Left lung (tissue), 14 donors: ENCODE measurements at places on chromosomes 4 and X.

DNA sequence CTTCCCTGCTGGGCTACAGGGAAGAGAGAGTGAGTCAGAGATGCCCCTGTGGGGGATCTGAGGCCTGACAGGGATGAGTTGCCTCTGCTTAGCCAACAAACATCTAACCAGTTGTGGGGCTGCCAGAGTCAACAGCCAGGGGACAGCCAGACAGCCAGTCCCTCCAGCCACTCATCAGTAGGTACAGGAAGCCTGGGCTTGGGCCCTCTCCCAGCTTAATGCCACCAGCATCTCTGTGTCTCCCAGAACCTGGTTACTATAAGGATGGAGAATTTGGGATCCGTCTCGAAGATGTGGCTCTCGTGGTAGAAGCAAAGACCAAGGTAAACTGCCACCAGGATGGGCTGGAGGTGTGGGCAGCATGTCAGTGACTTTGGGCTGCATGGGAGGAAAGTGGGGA, 17.3 kb upstream of the SASH3 start:
- no peaks in the 10 kb centered on the region for H3K27me3 ChIP-seq
- H3K4me3 ChIP-seq = no peak overlapping the region
- H3K4me1 ChIP-seq = peaks cover 28% of the 10 kb centered on the region
- H3K27ac ChIP-seq = no peak overlapping the region
- H3K36me3 ChIP-seq = no peaks in the 10 kb centered on the region

DNA sequence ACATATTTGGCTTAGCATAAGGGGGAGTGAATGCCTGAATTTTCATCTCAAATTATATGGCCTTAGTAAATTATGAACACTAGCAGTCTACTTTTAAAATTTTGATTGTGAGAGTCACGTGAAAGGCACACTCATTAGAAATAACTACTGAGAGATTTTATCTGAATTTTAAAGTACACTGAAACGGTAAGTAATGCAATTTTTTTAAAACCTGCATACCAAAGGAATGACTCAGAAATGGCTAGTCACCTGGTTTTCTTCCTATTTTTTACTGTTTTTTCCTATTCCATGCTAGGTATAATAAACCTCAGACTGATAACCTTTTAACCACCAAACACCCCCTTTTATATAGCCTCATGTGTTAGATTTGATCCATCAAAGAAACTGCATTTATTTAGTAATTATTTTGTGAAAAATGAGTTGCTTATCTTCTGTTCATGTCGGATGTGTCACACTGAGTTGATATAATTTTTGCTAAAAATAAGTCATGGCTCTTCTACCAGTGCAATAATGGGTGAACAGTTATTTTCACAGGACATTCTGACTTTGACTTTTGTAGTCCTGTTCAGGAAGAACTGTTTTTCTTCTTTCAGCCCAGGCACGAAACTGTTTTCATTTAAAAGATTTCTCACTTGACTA, 40.4 kb downstream of the CPEB2 start:
- DNase-seq = no peak
- H3K4me1 ChIP-seq = no peaks in the 10 kb centered on the region
- no peak overlapping the region for H3K4me3 ChIP-seq
- H3K27me3 ChIP-seq = no peaks in the 10 kb centered on the region
- peaks cover 15% of the 10 kb centered on the region for H3K36me3 ChIP-seq

DNA sequence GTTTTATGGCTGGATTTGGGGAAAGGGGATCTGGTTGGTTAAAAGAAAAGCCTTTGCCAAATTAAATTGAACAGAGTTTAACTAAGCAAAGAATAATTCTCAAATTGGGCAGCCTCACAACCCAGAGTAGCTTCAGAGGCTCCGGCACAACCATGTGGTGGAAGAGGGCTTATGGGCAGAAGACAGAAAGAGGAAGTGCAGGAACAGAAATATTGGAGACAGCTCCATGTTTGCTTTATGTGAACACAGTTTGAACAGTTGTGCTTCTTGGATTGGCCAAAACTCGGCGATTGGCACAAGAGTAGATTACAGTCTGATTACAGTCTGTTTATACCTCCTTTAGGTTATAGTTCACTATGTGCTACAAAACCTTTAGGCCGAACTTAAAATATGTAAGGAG, 562.7 kb downstream of the TRIML1 start:
- no peaks in the 10 kb centered on the region for H3K36me3 ChIP-seq
- H3K27me3 ChIP-seq = no peaks in the 10 kb centered on the region
- no peak overlapping the region for H3K4me3 ChIP-seq
- H3K27ac ChIP-seq = no peak overlapping the region

DNA sequence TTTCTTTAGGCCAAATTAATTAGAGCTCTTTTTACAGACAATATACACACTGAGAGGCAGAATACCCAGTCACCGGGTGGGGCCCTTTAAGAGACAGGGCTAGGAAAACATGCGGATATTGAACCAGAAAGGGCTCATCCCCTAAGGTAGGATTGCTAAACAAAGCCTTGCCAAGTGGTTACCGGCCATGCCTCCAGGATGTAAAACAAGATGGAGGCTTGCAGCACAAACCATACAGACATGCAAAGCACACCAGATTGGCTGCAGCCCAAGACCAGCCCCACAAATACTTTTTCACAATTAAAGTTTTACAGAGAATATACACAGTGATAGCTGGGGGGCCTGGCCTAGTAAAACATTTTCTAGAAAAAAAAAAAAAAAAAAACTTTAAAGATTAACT, 210.0 kb downstream of the KLHL4 start:
- no peak overlapping the region for H3K4me3 ChIP-seq
- H3K27ac ChIP-seq = no peak overlapping the region
- DNase-seq = no peak
- no peaks in the 10 kb centered on the region for H3K27me3 ChIP-seq

DNA sequence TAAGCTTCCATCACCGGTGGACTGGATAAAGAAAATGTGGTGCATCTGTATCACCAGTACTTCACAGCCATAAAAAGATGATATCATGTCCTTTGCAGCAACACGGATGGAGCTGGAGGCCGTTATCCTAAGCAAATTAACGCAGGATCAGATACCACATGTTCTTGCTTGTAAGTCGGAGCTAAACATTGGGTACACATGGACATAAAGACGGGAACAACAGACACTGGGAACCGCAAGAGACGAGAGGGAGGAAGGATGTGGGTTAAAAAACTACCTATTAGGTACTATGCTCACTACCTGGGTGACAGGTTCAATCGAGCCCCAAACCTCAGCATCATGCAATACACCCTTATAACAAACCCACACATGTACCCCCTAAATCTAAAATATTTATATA, 16.3 kb upstream of the IDS start:
- no peaks in the 10 kb centered on the region for H3K36me3 ChIP-seq
- H3K27ac ChIP-seq = no peak overlapping the region
- H3K4me3 ChIP-seq = no peak overlapping the region
- peaks cover 5% of the 10 kb centered on the region for H3K27me3 ChIP-seq
- DNase-seq = no peak

GRCh38 chr4:39698424-39699009, 581 bp downstream of the UBE2K start:
- peaks cover 41% of the 10 kb centered on the region for H3K4me1 ChIP-seq
- peaks cover 11% of the 10 kb centered on the region for H3K36me3 ChIP-seq
- H3K27me3 ChIP-seq = no peaks in the 10 kb centered on the region
- H3K4me3 ChIP-seq = peak overlapping the region; percentile 94
- H3K27ac ChIP-seq = peak overlapping the region; percentile 97

- no peaks in the 10 kb centered on the region for H3K27me3 ChIP-seq
- no peaks in the 10 kb centered on the region for H3K36me3 ChIP-seq
- H3K4me1 ChIP-seq = no peaks in the 10 kb centered on the region
- no peak for DNase-seq
- H3K27ac ChIP-seq = no peak overlapping the region
- no peak overlapping the region for H3K4me3 ChIP-seq
These were observed 96.8 kb upstream of the NLGN4X start for GRCh38 chrX:6325437-6325836.

GRCh38 chr4:24932515-24933225, 19.8 kb upstream of the CCDC149 start:
- H3K36me3 ChIP-seq = no peaks in the 10 kb centered on the region
- H3K4me3 ChIP-seq = no peak overlapping the region
- no peak for DNase-seq
- H3K27me3 ChIP-seq = no peaks in the 10 kb centered on the region
- no peaks in the 10 kb centered on the region for H3K4me1 ChIP-seq
- no peak overlapping the region for H3K27ac ChIP-seq

GRCh38 chr4:163107754-163108153, 58.9 kb downstream of the NAF1 start:
- H3K4me3 ChIP-seq = no peak overlapping the region
- DNase-seq = no peak
- no peaks in the 10 kb centered on the region for H3K27me3 ChIP-seq
- H3K4me1 ChIP-seq = no peaks in the 10 kb centered on the region
- no peaks in the 10 kb centered on the region for H3K36me3 ChIP-seq

GRCh38 chr4:2786794-2787229, 6.1 kb upstream of the SH3BP2 start:
- no peak overlapping the region for H3K27ac ChIP-seq
- H3K27me3 ChIP-seq = no peaks in the 10 kb centered on the region
- no peaks in the 10 kb centered on the region for H3K36me3 ChIP-seq

GRCh38 chr4:120443116-120443515, 376.5 kb upstream of the MAD2L1 start:
- DNase-seq = no peak
- no peak overlapping the region for H3K4me3 ChIP-seq
- no peaks in the 10 kb centered on the region for H3K36me3 ChIP-seq
- no peaks in the 10 kb centered on the region for H3K4me1 ChIP-seq
- no peak overlapping the region for H3K27ac ChIP-seq

GRCh38 chrX:41529221-41529620, 82.1 kb downstream of the NYX start:
- DNase-seq = no peak
- H3K27ac ChIP-seq = no peak overlapping the region
- peaks cover 7% of the 10 kb centered on the region for H3K36me3 ChIP-seq
- no peak overlapping the region for H3K4me3 ChIP-seq
- H3K4me1 ChIP-seq = no peaks in the 10 kb centered on the region

DNA sequence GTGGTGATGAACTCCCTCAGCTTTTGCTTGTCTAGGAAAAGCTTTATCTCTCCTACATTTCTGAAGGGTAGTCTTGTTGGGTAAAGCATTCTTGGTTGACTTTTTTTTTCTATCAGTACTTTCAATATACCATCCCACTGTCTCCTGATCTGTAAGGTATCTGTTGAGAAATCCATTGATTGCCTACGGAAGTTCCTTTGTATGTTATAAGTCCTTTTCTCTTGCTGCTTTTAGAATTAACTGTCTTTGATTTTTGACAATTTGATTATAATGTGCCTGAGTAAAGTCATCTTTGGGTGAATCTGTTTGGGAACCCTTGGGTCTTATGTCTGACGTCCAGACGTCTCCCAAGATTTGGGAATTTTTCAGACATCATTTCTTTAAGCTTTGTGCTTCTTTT, 30.8 kb downstream of the SCLT1 start:
- no peak overlapping the region for H3K4me3 ChIP-seq
- no peaks in the 10 kb centered on the region for H3K27me3 ChIP-seq
- no peak overlapping the region for H3K27ac ChIP-seq
- no peaks in the 10 kb centered on the region for H3K4me1 ChIP-seq
- DNase-seq = no peak
- H3K36me3 ChIP-seq = peaks cover 23% of the 10 kb centered on the region

DNA sequence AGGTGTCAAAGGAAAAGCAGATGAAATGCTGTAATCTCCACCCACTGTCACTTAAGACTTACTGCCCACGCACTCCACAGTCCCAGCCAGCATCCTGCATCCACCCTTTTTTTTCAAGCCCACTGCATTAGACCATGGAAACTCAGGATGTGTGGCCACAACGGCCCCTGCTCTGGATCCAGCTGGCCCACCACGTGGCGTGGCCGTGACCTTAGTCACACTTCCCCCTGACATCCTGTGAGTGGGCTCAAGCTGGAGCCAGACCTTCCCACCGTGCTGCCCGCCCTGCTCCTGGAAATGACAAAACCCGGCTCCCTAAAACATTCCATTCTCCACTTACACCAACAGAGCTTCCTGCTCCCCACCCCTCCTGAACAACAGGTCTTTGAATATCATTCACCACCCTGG, 588.3 kb upstream of the DIPK2B start:
- H3K36me3 ChIP-seq = no peaks in the 10 kb centered on the region
- H3K4me1 ChIP-seq = no peaks in the 10 kb centered on the region
- H3K27me3 ChIP-seq = no peaks in the 10 kb centered on the region
- H3K27ac ChIP-seq = no peak overlapping the region

GRCh38 chrX:69031181-69031580, 134.1 kb downstream of the PJA1 start:
- no peak overlapping the region for H3K4me3 ChIP-seq
- no peaks in the 10 kb centered on the region for H3K27me3 ChIP-seq
- no peaks in the 10 kb centered on the region for H3K36me3 ChIP-seq
- H3K4me1 ChIP-seq = no peaks in the 10 kb centered on the region
- no peak overlapping the region for H3K27ac ChIP-seq

DNA sequence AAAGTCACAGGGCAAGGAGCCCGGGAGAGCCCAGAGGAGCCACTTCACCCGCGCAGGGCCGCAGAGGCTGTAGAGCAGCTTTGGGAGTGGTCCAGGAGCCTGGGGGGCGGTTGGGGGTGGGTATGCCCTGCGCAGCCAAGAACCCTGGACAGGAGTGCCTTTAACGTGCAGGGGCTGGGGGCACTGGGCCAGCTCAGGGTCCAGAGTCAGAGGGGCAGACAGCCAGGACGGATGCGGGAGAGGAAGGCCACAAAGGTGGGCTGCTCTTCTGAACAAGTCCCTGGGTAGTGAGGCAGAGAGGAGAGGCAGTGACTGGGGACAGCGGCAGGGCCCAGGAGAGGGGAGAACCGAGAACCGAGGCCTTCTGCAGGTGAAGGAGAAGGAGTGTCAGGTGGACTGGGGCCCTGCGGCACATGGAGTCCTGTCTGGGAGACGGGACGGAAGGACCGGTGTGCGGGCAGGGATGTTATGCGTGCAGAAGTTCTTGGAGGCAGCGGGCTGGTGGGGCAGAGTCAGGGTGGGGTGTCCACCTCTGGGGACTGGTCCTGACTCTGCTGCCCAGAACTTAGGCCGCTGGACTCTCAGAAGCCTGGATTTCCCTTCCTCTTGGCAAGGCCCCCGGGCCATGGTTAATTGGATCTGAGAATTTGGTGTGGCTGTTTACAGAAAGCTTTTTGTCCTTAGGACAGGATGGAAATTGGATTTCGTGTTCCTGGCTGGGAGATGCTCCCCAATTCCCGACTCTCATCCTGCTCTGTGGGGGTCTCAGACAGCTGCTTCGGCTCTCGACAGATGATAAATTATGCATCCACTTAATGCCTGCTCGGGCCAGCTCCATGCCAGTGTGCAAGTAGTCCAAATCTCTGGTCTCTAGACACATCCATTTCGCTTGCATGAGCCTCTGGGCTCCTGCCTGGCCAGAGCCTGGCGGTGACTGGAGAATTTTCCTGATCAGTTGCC, 31.9 kb downstream of the ADRA2C start:
- no peak for DNase-seq
- H3K27me3 ChIP-seq = no peaks in the 10 kb centered on the region
- no peaks in the 10 kb centered on the region for H3K36me3 ChIP-seq
- no peak overlapping the region for H3K4me3 ChIP-seq
- H3K27ac ChIP-seq = no peak overlapping the region
- no peaks in the 10 kb centered on the region for H3K4me1 ChIP-seq

GRCh38 chr4:101977076-101977475, 186.5 kb downstream of the BANK1 start:
- no peak overlapping the region for H3K27ac ChIP-seq
- H3K4me1 ChIP-seq = no peaks in the 10 kb centered on the region
- no peaks in the 10 kb centered on the region for H3K27me3 ChIP-seq
- no peaks in the 10 kb centered on the region for H3K36me3 ChIP-seq
- DNase-seq = no peak
